ENCODE measurements at places on chromosomes 4 and X.

GRCh38 chr4:23754688-23755087 is 135.2 kb downstream of the PPARGC1A start:
- DNase-seq = no peak

DNA sequence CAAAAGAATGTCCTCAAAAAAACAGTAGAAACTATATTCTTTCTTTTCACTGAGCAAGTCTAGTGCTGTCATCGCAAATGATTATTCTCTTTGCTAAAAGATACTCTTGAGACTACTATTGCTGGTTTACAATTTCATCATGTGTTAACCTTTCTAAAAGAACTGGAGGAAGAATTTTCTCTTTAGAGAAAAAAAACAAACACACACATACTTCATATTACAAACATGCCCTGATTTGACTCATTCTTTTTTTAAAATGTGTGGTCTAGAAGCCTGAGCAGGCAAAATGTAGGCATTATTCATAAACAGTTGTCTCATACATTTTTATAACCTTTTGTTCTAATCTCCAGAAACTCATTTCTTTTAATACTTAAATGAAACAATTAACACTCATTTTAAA is 60.6 kb upstream of the FAT4 start:
- no peak for DNase-seq

- no peak for DNase-seq
Observed at GRCh38 chrX:15398874-15399273, 14.7 kb upstream of the VEGFD start.

DNA sequence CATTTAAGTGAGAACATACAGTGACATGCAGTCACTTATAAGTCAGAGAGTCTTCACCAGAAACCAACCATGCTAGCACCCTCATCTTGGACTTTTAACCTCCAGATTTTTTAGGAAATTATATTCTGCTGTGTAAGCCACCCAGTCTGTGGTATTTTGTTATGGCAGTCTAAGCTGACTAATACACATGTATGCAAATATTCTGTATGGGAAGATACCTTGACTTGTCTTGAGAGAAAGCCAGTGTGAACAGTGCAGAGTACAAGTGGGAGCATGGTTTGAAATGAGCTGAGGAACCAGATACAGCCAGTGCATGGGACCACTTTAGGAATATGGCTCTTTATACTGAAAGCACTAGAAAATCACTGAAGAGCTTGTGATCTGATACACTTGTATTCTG is 110.4 kb upstream of the MAP9 start:
- DNase-seq = no peak

- DNase-seq = no peak
Observed at GRCh38 chr4:175944126-175944910, 121.3 kb upstream of the WDR17 start.

DNA sequence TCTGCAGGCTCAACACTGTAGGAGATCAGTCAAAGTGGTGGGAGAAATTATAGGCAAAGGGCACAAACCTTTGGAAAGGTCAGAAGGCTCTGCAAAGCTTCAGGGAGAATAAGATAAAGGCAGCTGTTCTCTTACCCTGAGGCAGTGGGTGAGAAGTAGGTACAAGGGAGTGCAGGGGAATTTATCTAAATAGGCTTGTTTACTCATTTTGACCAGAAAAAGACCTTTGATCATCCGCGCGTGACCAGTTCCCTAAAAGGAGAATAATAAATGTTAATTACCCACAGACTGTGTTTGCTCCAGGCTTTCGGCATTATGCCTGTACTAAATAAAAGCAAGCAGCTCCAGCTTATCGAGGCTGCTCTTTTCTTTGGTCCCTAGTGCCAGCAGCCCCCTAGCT is 9.3 kb downstream of the FGFBP2 start:
- no peak for DNase-seq

DNA sequence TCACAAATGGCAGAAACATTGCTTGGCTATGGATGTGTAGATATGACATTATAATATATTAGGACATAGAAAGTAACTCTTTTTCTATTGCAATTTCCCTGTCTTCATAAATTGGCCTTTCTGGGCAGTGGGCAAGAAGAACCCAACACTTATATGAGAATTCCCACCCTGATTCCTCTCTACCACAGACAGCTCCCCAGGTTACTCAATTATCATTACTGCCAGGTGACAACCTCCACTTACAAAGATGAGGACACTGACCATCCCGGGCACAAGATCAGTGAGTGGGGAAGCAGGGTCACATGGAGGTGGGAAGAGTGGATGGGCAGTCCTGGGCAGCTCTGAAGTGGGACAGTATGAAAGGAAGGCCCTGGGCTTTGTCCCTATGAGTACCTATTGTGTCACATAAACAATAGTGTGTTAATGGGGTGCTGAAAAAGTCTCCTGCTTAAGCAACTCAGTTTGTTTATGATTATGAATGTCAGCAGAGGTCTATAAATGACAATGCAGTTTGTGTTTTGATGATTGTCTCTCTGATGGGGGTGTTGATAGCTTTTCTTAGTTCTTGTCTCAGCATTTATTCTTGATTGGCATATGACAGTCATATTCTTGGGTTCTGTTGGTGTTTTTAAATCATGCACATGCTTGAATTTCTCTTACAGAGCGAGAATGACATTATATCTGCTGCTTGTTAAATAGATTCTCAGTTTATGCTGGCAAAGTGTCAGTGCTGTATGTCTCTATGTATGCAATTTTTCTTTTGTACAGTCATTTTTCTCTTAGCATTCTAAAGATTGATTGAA is 99.9 kb downstream of the SLIT2 start:
- DNase-seq = no peak

DNA sequence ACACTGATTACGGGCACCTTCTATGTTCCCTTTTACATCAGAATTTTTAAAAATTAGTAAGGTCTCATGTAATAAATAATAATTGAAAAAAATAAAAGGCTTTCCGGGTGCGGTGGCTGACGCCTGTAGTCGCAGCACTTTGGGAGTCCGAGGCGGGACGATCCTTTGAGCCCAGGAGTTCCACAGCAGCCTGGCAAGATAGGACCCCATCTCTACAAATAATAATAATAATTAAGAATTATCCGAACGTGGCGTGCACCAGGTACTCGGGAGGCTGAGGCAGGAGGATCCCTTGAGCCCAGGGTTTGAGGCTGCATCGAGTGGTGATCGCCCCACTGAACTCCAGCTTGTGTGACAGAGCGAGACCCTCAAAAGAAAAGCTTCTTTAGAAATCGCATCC is 771 bp upstream of the LAMTOR3 start:
- DNase-seq = no peak

GRCh38 chr4:67896421-67897065 is 12.7 kb upstream of the TMPRSS11D start:
- no peak for DNase-seq

DNA sequence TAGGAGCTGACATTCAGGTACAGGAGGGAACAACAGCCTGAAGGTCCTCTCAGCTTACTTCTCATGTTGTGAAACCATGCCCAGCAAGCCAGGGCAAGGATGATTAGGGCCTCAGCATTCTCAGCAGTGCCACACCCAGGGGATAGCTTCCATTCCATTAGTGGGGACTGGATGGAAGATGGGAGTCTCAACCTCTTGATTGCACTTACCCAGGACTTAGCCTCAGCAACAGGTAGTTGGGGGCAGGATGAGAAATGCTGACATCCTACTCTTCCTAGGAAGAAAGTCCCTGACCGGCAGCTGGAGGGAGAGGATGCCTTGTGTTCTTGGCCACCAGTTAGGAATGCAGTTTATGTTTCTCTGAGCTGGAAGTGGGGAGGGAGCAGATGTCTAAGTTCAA is 8.8 kb upstream of the BEX3 start:
- no peak for DNase-seq

- no peak for DNase-seq
Observed at GRCh38 chr4:173424899-173425805, 26.2 kb upstream of the SCRG1 start.

DNA sequence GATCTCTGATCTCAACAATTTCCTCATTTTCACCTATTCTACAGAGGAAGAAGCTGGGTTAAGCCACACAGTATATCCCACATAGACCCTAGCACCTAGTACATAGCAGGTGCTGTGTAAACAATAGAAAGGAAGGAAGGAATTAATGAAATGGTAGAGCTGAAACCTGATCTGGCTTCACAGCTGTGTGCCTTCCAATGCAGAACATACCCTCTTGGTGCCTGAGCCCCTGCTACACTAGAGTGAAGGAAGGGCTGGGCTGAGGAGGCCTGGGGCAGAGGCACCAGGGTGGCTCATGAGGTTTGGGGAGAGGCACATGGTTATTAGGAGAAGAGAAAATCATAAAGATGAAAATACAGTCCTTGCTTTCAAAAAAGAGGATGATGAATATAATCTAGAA is 21.3 kb downstream of the LRRC66 start:
- DNase-seq = no peak

- DNase-seq = no peak
Observed at GRCh38 chr4:122639181-122639580, 18.3 kb upstream of the IL21 start.

DNA sequence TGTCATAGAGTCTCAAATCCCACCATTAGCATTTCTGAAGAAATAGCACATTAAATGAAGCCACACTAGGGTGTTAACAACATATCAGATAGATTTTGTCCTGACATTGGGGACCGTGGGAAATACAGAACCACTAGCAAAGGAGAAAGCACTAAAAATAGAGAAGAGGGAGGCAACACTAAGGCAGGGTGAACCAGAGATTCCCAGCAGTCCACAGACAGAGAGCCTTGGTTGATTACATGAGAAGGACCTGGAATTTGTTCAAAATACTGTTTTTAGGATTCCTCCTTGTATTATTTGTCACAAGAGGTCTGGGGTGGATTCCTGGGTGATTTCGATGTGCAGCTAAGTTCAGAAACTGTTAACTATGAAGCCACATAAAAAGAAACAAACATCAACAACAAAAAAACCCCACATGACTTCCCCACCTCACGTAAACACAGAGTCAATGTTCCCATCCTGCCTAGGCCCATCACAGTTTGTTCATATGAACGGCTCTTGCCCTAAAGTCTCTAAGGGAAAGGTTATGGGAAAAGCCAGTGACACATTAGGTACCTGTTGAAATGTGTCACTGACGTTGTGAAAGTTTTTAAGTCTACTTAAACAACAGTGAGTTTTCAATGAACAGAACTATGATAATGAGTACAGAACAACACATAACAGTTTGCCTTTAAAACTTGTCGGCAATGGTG is 23.6 kb upstream of the GRSF1 start:
- DNase-seq = no peak

- DNase-seq = no peak
Observed at GRCh38 chrX:131068945-131069719, 11.0 kb downstream of the ARHGAP36 start.

DNA sequence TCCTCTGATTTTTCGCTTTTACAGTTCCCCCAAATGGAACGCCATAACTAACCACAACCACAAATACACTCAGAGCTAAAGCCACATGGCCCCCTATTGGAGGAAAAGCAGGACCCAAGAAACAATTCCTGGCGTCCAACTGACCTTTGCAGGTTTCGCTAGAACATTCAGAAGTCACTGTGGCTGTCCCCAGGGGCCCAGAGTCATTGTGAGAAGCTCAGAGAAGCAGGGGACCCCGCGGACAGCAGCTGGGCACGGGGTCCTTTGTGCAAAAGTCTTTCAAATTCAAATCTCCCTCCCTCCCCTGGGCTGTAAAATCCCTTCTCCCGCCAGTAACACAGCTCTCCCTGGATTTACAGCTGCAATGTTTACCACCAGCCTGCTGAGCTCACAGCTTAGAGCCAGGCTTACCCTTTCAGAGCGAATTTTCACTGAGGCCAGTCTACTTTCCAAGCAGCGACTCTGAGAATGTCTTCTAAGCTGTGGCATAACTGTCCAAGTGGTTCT is 214.8 kb downstream of the CRLF2 start:
- DNase-seq = no peak

DNA sequence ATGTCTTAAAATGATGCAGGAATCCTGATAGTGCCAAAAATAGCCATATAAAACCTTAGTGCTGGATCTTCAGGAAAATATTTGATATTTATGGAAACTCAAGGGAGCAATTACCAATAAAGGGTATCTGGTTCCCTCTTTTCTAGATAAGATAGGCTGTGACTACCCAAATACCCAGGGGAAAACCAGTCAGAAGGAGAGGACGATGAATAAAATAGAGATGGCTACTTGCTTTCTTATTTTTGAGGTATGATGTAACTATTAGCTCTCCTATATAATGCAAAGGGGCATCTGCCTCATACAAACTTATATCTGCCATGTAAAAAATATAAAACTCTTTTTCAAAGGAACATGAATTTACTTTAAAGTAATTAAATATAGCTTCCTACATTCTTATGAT is 23.4 kb upstream of the COX18 start:
- no peak for DNase-seq

- DNase-seq = no peak
Observed at GRCh38 chr4:84995386-84995785, 28.9 kb upstream of the WDFY3 start.

- DNase-seq = no peak
Observed at GRCh38 chr4:182805321-182805720, 111.9 kb downstream of the DCTD start.

- DNase-seq = no peak
Observed at GRCh38 chr4:185956544-185956940, 112.4 kb upstream of the TLR3 start.

GRCh38 chrX:7638078-7638710 is 204.8 kb upstream of the VCX start:
- DNase-seq = no peak

DNA sequence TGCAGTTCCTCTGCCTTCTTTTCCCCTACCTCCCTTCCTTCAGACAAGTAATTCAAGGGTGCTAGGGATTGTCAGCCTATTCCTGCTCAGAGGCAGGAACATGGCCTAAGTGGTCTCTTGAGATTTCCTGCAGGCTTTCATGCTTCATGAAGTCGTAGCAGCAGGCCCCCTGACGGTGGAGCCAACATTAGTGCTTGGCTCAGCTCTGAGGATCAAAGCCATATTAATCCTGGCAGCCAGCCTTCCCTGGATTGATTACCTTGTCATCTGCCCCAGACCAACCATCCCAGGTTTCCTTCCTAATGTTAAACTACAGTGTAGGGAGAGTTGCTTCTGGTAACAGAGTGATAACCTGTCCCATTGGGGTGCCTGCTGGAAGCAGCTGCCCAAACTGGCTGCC is 84.1 kb downstream of the SLC16A2 start:
- no peak for DNase-seq

DNA sequence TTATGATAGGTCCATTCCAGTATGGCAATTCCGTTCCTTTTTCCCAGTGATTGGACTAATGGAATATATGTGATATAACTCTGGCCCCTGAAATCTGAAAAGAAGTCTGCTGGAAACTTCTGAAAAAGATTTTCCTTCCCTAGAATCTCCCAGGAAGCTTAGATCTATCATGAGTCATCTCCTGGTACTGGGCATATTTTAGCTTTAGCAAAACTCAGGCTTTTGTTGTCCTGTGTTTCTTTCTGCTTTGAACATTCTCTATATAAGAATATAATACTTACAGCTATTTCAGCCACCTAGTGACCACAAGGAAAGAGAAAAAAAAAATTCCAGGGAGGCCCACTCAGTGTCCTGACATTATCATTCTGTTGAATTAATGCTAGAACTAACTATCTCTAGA is 597.2 kb upstream of the GRIA3 start:
- no peak for DNase-seq

- no peak for DNase-seq
Observed at GRCh38 chr4:156825074-156825473, 146.5 kb downstream of the PDGFC start.

- DNase-seq = no peak
Observed at GRCh38 chrX:35773958-35774564, 24.1 kb upstream of the MAGEB16 start.
